Ascending aorta (tissue), 2 donors: ENCODE measurements at places on chromosomes 5 and 9. TPM values are rescaled to one million over a fixed set of nuclear protein-coding genes. Genes with fewer than 3 reads are reported as not detected.
A peak's percentile ranks its signal among the peaks of the same experiment; 100 is the strongest.

ACSL6 gene
- total RNA-seq: 7.6 TPM

PHF24 gene
- total RNA-seq: not detected

WNT8A gene
- not detected for total RNA-seq

- DNase-seq: no peak
These were observed 306.3 kb downstream of the ENC1 start for GRCh38 chr5:74334062-74334761.

DNA sequence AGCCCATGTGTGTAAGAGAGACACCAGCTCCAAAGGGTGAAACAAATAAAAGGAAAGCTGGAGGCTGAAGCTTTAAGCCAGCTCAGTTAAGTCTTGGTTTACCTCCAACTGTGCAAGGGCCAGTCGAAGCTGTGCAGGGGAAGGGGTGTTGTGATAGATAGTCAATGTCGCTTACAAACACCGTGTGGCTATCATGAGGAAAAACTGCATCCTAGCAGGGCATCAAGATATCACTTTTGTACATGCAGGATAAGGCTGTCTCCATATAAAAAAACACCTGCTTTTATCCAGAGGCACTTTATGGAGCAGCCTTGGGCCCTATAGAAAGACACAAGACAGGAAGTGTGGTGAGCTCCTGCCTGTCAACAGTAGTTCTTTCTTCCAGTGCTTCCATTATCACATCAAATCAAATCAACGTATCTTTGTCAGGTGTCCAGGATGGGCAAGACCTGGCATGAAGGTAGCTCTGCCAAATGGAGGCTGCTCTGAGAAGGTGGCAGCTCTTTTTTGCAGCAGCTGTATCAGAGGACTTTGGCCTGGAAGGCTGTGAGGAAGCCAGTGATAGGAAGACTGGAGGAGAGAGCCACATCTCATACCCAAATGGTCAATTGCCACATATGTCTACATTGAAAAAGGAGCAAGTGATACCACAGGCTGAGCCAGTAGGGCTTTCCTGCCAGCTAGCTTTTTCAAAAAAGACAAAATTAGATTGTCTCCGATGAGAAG is 29.3 kb upstream of the SELENOP start:
- no peak for DNase-seq

DNA sequence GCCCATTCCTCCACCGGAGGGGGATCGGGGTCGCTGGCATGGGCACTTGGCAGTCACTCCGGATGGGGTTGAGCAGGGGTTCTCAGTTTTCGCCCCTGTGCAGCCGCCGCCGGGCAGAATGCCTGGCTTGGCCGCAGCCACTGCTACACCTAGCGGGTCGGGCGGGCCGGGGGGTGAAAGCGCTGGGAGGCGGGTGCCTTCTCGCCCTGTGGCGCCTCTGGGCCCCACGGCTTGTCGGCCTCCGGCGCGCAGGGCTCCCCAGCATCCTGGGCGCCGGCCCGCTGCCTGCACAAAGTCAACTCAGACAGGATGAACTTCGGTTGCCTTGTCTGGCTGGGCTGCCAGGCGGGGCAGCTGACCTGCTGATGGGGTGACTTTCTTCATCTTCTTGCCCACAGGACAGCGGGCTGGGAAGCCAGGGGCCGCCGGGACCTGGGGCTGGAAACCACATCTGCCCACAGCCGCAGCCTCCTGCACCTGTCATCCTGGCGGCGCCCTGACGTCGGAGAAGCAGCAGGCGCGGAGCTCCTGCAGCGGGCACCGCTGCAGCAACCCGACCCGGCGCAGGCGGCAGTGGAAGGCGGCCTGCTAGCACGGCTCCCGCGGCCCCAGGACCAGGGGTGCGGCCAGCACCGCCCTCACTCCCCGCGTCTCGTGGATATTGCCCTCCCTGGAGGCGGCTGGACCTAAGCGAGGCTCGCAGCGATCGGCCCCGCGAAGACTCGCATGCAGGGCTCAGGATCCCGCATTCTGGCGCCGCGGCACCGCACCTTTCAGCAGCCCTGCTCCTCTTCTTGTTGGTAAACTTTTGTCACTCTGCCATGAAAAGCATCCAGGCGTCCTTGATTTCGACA is 1.3 kb upstream of the ANKRD18A start:
- DNase-seq: no peak

DNA sequence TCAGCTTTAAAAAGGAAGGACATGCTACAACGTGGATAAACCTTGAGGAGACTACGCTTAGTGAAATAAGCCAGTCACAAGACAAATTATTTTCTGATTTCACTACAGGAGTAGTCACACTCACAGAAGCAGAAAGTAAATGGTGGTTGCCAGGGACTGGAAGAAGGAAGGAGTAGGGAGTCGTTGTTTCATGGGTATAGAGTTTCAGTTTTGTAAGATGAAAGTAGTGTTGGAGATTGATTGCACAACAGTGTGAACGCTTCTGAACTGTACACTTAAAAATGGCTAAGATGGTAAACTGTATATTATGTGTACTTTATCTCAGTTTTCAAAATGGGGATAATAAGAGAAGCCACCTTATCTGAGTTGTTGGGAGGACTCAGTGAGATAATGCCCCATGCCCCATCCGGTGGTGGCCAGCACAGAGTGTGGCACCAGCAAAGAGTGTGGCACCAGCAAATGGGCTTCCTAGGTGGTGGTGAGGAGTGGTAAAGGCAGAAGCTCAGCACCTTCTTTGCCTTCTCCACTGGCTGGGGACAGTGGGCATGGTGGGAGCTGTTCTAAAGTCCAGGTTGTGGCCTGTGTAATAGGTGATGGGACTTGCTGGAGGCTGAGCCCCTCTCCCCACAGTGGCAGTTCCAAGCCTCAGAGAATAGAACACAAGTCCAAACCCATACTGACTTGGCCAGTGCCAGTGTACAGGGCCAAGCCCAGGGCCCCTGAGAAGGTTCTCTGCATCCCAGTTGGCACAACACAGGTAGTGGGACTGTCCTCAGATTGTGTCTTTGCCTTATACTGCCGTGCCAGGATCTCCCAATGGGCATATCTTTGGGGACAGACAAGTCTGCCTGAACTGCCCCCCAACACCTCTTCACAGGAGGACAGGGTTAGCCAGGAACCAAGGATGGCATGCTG is 4.4 kb downstream of the SLC22A4 start:
- DNase-seq: peak; percentile 28

DNA sequence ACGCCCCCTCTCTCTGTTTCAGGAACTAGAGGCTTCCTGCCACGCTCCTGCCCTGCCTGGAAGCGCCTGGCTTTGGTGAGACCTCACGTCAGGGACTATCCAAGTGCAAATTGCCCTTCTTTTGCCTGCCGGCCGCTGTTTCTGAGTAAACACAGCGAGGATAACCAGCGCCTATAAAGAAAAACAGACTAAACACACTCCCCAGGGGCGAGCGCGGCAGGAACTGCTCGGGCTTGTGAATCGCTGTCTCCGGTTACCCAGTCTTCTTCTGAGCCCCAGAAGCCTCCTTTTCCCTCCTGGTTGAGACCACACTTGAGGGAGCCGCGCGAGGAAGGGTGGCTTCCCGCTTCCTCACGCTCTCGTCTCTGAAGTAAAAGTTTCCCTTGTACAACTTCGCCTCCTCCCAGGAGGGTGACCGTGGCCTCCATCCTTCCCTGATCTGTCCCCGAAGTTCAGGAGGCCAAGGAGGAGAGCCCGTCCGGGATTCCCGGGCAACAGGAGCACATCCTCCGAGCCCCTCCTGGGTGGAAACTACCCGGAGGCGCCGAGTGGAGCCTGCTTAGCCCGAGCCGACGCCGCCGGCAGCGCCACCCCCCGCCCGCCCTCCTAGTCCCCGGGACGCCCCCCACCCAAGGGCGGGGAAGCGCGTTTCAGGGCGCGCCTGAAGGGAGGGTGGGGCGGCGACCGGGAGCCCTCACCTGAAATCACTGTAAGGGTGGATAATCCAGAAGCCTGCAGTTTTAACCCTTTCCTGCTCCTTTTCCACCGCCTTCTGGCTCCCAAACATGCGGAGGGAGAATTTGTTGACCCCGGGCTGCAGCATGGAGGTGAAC is 993 bp downstream of the HCN1 start:
- no peak for DNase-seq

DNA sequence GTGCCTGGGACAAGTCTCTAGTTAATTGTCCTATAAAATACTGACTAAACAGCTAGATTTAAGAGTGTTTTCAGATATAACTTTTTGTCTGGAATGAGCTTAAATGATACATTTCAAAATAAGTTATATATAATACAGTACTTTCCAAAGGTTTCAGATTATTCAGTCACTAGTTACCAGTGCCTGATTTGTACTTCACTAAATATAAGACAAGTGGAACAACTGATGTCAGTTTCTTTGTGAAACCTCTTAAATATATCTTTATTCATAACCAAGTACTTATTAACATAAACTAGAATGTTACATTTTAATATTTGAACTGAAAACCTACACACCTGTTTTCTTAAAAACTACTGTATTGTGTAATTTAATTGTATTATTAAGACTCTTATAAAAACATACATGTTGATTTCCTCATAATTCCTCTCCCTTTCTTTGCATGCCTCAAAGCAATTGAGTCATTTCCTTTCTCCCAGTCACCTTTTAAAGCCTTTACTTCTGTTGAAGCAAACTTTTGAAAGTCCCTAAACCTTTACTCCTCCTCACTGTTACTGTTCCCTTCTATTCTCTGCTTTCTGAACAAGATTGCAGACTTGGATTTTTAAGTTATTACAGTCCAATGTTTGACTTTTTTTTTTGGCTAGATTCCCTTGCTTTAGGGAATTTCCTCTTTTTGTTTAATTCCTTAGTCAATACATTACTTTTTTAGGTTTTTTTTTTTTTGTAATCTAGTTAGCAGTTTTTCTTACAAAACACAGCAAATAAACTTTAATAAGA is 8.7 kb upstream of the SEMA6A start:
- DNase-seq: no peak

GRCh38 chr5:54470128-54470527 is 14.6 kb downstream of the HSPB3 start:
- DNase-seq: no peak
